ENCODE measurements at places on chromosomes 6 and 20.

GRCh38 chr6:52210227-52210626, 24.1 kb downstream of the IL17A start:
- DNase-seq: no peak

- DNase-seq: no peak
Observed at GRCh38 chr6:33071569-33071968, 1.9 kb downstream of the HLA-DPA1 start.

DNA sequence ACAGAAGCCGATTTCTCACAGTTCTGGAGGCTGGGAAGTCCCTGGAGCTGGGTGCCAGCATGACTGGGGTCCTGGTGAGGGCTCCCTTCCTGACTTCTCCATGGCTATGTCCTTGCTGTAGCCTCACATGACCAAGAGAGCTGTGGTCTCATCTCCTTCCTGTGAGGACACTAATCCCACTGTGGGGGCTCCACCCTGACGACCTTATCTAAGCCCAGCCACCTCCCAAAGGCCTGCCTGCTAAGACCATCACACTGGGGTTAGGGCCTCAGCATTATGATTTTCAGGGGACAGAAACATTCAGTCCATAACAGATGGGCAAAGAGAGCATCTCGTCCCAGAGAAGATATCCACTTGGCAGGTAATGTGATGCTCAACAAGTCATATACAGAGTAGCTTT, 16.8 kb downstream of the RPP40 start:
- DNase-seq: no peak

GRCh38 chr6:16446273-16446672, 207.9 kb downstream of the GMPR start:
- no peak for DNase-seq

DNA sequence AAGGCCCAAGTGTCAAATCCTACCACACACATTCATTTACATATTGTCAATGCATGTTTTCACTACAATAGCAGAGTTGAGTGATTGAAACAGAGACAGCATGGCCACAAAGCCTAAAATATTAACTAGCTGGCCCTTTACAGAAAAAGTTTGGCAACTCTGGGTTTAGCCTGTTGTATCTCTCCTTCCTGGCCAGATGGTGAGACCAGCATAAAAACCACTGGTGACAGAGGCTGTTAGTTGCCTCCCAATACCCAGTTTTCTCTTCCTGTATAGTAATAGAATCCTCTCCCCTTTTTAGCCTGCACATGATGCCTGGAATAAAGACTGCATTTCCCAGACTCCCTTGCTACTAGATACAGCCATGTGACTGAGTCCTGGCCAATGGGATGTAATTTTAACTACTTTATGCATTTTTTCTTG, 100.0 kb upstream of the TAB2 start:
- DNase-seq: no peak

DNA sequence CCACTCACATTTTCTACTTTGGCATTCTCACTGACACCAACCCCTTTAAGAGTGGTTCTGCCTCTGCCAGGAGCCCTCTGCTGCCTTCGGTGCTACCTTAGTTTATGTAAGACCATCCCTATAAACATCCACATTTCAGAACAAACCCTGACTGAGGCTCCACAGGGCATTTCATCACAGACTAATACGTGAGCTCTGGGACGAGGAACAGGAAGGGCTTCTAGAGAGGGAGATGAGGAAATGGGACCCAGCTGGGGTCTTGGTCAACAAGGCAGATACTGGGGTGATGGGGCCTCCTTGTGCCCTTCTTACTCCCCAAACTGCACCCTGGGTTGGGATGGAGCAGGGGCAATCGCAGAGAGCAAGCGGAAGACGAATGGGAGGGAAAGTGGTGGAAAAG, 86.5 kb upstream of the FYN start:
- no peak for DNase-seq

DNA sequence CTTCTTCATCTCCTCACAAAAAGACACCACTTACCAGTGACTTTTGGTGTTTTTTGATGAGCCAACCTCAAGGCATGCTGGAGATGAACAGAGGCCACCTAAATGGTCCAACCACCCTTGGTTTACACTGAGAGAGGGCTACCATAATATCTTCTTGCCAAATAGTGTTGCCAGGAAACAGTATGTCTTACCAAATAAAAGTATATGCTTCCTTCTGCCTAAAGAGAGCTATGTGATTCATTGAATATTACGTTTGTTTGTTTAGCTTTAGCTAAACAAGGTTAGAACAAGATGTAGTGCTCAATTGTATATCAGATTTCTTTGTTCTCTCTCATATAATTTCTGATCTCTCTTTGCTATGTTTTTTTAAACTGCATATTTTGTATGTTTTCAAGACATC, 40.6 kb upstream of the BMP6 start:
- DNase-seq: no peak

DNA sequence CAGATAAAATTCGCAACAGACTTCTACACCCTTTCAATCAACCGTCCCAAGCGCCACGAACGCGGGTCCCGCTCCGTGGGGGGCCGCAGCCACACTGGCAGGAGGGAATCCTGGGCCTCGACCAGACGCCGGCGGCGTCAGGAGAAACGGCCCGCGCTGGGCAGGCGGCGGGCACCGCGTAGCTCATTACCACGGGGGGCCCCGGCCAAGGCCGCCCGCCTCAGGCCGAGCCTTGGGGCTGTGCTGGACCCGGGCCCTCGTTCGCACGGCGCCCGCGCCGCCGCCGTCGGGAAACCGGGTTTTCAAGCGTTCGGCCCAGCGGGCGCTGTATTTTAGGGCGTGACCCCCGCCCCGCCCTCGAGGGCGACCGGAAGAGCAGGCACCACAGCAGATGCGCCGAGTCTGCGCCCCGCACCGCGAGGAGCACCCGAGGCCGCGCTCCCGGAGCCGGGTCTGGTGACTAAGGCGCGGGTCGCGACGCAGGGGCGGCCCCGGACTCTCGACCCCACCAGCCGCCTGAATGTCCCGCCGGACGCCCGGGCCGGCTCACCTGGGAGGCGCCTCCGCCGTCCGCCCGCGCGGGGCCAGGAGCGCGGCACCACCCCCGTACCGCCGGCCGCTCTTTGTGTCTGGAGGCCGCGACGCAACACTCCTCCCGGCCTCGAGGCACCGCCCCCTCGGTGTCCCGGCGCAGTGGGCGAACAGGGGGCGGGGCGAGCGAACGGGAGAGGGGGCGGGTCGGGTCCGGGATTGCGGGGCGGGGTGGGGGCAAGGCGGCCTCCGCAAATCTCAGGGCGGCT, at the start of gene NINL:
Gene NINL (minus strand): TSS at position 627 of the 800 bp plus-strand sequence. CDS start 58,944 bp downstream, outside the sequence.
- DNase-seq: peak; percentile 23

- no peak for DNase-seq
Observed at GRCh38 chr6:9543649-9544048, 871.2 kb downstream of the TFAP2A start.

GRCh38 chr20:25083141-25083772, 1.3 kb upstream of the VSX1 start:
- no peak for DNase-seq

DNA sequence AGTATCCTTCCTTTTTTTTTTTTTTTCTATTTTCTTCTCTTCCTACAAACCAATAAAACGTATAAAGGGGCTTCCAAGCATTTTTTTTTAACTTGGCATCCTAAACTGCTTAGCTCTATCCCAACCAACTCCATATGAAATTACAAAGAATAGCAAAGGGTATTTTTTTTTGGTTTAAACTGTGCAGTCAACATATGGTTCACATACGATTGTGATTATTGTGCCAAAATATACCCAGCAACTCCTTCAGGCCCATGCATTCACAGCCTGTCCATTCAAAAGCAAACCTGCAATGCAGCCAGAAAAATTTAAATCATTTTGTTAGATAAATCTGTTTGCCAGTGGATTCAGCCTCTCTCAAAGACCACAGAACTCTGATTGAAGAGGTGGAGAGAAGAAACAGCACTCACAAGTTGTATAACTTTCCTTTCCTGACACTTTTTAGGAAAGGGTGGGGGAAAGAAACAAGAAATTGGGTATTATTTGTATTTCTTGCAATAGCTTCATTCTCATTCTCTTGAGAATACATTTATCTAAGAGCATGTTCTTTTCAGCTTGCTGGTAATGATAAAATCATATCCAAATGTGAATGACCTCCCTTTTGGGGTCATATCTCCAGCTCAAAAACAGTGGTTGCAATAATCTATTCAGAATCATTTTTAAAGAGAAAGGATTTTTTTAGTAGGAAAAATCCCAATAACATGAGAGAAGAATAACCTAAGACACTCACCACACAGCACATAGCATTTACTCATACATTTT, 701.3 kb upstream of the CHD6 start:
- DNase-seq: no peak

DNA sequence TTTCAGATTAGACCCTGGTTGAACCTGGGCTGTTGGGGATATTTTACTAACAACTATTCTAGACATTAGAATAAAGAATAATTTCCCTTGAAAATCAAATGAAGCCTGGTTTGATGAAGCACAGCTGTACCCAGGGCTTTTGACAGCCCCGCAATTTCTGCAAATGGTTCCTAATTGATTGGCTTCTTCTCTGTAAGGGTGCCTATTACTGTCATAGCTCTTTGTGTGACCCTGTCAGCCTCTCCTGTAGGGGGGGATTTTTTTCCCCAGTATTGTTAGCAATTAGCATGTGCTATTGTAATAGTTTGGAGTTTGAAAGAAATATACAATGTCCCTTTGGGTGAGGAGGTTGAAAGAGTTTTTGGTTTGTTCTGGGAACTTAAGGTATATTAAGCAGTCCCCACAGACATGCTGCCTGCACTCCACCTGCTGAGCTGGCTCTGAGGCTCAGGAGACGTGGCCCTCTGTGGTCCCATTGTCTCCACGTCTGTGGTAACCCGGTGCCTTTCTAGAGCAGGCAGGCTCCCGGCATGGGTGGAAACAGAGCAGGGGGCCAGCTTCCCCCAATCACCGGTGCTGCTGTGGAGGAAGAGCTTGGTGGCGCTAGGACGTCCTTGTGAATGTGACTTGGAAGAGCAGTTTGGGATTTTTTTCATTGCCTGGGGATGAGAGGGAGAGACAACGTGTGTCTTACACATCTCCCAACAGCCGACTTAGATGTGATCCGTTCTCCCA, 47.3 kb upstream of the CLDN20 start:
- DNase-seq: no peak

DNA sequence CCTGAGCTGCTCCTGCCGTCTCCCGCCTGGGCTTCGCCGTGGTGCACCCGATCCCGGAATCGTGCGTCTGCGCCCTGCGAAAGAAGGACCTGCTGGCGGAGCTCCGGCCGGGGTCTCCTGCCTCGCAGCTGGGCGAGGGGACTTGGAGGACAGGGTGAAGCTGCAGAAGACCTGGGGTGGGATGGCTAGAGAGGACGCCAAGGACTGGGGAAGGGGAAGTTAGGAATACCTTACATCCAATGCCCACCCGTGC, 150.2 kb downstream of the PRL start:
- no peak for DNase-seq

DNA sequence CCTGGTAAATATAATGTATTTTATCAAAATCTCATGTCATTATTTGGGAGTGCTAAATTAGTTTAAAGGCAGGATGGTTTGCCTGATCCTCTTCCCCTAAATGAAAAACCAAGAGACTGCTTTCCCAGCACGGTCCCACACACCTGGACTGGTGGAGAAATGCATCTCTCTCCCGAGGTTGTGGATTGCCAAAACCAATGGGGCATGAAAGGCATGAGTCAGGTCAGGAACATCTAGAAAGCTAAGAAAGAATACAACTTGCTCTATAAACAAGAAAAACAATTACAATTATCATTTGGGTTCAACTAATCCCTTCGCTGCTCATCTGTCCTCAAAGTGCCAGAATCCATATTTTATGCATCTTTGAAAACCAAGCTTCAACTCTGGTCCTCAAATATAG, 308.3 kb upstream of the IRAK1BP1 start:
- no peak for DNase-seq

DNA sequence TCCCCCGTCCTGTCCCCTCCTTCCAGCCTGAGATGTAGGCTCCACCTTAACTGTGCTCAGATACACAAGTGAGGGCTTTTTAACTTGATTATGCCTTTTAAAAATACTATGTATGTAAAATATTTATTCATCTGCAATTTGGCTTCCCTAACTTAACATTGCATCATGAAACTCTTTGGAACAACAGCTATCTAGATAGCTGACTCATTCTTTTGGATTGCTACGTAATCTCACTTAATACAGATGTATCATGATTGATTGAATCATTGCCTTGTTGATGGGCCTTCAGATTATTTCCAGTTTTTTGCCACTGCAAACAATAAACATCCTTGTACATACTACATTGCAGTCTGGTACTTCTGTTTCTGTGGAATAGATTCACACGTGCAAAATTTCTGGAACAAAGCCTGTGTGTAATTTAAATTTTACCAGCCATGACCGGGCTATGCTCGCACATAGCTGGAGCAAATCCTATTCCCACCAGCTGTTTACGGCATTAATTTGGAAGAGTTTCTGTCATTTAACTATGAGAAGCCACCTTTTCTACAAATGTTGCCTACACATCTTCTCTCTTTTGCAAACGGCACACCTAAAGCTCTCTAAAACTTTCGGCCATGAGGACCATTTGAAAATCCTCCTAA, 6.5 kb downstream of the PRND start:
- no peak for DNase-seq

- no peak for DNase-seq
Observed at GRCh38 chr6:138487102-138487604, 12.1 kb downstream of the NHSL1 start.

DNA sequence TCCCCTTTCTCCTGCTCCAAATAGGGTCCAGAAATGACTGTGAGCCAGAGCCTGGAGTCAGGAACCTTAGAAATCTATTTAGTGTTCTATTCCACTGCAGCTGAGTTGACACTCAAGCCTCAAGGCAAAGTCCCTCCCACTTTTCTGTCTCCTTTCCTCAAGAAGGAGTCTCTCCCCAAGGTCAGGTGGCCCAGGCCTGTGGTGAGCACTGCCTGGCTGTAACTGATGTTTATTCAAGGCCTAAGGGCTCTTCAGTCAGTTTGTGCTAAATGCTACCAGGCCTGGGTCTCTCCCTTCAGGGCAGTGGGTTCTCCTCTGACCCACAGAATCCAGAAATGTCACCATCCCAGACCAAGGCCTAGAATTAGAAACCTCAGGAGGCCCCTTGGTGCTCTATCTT, 1042.9 kb upstream of the EPHA7 start:
- no peak for DNase-seq

- no peak for DNase-seq
Observed at GRCh38 chr6:39982720-39983119, 48.5 kb upstream of the MOCS1 start.

- no peak for DNase-seq
Observed at GRCh38 chr20:46027245-46027853, 1.7 kb upstream of the SLC12A5 start.

DNA sequence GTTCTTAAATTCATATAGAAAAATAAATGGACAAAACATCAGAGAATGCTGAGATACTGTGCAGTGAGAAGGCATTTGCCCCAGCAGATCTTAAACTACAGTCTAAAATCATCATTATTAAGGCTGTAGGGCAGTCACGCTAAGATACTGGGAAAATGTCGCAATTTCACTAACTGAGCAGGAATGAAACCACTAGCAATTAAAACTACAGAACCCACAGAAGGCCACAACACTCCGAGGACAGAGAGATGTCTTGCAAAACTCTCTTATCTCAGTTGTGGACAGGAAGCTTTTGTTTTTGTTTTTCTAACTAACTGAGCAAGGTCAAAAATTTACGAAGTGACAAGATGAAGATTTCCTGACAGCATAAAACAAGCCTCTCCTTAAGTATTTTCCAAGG, 18.2 kb downstream of the GNAS-AS1 start:
- no peak for DNase-seq

GRCh38 chr20:38412877-38413577, 22.1 kb downstream of the SNHG17 start:
- no peak for DNase-seq
